ENCODE measurements at places on chromosomes 4 and X.

DNA sequence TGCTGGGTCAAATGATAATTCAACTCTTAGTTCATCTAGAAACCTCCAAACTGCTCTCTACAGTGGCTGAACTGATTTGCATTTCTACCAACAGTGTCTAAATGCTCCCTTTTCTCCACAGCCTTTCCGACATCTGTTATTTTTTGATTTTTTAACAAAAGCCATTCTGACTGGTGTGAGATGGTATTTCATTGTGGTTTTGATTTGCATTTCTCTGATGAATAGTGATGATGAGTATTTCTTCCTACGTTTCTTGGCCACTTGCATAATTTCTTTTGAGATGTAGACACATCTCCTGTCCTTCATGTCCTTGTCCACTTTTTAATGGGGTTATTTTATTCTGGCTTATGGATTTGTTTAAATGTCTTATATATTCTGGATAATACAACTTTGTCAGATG, 298.2 kb upstream of the ARSJ start:
- DNase-seq: no peak

DNA sequence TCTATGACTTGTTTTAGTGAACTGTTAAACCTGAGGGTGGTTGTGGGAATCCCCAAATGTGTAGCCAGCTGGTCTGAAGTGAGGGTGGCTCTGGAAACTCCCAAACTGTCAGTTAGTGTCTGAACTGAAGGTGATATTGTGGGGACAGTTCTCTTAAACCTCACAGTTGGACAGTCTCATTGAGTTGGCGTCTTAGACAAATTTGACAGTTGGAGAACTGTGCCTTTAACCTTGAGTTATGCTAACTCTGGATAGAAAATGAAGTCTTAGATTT, 20.7 kb upstream of the CTSO start:
- DNase-seq: no peak

DNA sequence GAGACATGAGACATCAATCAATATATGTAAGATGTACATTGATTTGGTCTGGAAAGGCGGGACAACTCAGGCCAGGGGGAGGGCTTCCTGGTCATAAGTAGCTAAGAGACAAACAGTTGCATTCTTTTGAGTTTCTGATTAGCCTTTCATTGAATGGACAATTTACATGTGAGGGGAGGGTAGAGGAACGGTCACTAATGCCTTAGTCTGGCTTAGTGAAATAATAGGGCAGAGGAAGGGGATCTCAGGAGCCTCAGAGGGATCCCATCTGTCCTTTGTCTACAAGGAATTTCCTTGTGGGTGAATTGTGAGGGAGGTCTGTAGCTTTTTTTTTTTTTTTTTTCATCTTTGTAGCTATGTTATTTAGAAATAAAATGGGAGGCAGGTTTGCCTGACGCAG, 88.3 kb downstream of the GK start:
- DNase-seq: no peak

DNA sequence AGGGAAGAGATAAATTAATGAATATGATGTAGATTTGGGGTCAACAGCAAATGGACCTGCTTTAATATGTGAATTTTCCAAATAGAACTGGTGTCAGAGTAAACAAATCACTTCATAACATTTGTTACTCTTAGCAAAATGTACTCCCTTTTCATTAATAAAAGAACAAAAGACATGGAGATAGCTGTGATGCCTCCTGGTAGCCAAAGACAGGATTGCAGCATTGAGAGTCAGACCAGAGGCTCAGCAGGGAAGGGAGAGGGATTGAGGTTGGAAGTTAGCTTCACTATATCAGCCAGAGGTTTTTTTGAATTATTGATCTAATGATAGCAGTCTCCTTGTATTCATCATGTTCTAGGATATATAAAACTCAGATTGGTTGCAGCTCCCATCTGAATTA, 17.4 kb upstream of the RAB40A start:
- DNase-seq: no peak
